ENCODE measurements at places on chromosomes 13 and 19.

GRCh38 chr13:71254384-71254783, 612.6 kb downstream of the DACH1 start:
- DNase-seq, result no peak

DNA sequence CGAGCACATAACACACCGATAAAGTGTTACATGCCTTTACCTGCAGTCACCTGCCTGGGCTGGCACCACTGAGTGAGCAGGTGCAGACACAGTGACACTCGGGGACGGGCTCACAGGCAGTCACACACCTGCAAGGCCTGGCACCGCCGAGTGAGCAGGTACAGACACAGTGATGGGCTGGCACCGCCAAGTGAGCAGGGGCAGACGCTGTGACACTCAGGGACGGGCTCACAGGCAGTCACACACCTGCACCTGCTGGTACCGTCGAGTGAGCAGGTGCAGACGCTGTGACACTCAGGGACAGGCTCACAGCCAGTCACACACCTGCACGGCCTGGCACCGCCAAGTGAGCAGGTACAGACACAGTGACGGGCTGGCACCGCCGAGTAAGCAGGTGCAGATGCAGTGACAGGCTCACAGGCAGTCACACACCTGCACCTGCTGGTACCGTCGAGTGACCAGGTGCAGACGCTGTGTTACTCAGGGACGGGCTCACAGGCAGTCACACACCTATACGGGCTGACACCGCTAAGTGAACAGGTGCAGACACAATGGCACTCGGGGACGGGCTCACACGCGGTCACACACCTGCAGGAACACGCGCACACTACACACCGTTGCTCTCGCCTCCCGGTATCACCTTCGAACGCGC, 470 bp downstream of the ZNF835 start:
- DNase-seq, result no peak

GRCh38 chr19:50663482-50663790, 14.2 kb downstream of the C19orf81 start:
- DNase-seq, result no peak

DNA sequence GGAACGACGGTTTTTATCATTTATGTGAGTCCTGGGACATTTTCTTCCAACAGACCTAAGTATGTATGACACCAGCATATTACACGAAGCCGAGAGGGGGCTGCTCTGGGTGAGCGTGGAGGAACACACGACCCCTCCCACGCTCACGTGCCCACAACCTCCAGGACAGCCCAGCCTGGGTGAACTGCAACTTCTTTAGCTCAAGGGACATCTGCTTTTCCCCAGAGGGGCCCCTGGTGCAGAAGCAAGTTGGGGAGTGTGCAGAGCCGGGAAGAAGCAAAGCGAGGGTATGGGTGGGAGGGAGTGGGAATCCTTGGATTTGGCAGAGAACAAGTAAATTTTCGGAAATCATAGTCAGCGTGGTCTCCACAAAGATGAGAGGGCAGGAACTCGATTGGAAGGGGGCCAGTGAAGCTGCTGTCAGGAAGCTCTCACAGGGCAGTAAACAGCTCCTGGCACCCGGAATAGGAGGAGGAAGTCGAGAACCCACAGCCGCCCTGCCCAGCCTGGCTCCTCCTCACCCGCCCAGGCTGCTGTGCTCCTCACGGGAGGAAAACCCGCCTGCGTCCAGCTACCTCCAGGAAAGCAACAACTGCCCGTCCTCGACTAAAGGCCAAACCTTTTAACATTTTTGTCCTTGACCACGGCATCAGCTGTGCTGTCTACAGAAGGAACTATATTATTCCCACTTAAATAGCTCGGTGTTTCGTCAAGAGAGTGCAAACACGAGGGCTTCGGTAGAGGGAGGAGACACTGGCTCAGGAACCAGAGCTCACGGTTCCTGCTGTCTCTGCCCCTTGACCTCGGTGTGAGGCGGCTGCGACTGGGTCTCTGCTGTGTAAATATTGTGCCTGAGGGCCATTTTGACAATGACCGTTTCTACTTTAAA, 17.2 kb upstream of the CFAP97D2 start:
- no peak for DNase-seq

GRCh38 chr19:13060233-13060963, 42.3 kb downstream of the LYL1 start:
- DNase-seq, result no peak

- peak; percentile 9 for DNase-seq
Measured at GRCh38 chr19:19021115-19021514, 12.2 kb downstream of the SUGP2 start.

GRCh38 chr19:57096685-57097361, 23.0 kb upstream of the USP29 start:
- no peak for DNase-seq

DNA sequence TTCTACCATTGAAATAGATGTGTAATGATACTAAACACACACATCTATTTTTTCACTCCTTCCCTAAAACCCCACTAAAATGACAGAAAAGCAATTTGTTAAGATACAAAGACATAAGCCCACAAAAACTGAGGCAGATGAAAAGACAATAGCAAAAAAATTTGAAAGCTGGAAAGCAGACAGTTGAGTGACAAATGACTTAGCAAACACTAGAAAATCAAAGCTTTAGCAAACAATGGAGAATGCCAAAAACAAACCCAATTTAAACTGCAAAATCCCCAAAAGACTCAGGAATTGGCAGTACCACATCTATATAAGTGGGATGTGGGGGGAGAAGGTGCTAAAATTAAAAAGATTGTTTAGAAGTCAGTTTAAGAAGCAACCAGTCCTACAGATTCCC, 9.5 kb downstream of the TSC22D1 start:
- DNase-seq, result no peak

DNA sequence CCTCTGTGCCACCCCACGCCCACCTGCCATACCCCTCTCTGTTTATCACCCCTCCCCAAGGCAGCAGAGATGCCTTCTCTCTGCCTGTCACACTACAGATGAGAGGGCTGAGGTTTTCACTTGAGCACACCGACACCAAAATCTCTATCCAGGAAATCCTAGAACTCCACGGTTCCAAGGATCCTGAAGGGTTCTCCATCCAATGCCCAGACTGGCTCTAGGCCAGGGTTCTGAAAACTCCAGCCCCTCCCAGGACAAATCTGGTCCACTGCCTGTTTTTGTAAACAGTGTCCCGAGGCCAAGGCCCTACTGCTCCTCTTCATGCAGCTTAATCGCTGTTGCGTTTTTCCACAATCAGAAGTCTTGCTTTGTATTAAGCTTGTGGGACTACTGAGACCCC, 20.1 kb downstream of the TLE2 start:
- DNase-seq, result no peak
